Dorsolateral prefrontal cortex (tissue), 122 donors: ENCODE measurements at places on chromosomes 6 and 20. TPM values are rescaled to one million over a fixed set of nuclear protein-coding genes. Genes with fewer than 3 reads are reported as not detected.

The DDX43 gene
- total RNA-seq: 0.19 TPM

The MUCL3 gene
- not detected for total RNA-seq

The GPSM3 gene
- total RNA-seq: 7.8 TPM

DNA sequence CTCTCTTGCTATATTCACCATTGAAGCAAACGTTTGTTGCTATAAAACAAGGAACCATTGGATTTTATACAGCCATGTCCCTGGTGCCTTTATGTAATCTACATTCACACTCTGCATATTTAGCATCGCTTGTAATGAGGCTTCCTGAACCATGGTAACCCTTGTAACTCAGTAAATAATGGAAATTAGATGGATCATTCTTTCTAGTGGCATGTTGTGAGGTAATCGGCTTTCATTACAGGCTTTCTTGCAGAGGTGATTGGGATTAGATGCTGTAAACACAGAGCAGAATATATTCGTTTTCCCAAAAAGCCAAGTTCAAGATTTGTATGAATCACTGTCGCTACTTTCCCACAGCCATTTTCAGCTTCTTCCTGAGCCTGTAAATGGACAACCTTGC is 36.1 kb downstream of the SMPDL3A start:
- no peak for DNase-seq

DNA sequence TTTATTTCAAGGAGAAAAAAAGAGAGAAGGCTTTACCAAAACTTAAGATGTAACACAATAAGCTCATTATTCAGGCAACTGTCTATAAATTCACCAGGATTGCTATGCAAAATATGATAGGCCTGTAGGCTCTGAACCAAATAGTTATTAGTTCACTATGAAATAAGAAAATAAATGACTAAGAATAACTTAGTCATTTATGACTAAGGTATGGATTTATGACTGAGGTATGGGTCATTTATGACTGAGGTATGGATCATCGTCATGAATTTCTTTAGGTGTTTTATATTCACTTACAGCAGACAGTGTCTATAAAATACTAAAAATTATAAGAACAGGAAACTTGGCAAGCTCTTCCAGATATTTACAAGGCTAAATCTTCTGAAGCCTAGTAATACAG is 52.1 kb upstream of the SNX9 start:
- no peak for DNase-seq

- no peak for DNase-seq
Observed at GRCh38 chr6:16582446-16583143, 178.7 kb downstream of the ATXN1 start.

DNA sequence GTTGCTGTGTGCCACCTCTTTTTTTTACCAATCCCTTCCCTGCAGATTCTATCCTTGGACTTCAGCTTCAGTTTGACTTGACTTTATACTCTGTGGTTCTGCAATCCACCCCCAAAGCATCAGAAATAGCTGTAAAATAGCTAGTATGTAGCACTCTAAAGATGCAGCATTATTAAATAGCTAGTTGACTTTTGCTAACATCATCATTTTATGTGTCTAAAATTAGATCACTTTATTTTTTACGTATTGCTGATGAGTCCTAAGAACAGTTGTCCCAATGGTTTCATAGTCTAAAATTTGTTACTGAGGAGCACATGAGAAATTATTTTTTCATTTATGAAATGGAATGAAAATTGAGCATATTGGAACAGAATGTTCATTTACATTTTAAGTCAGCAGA is 138.2 kb downstream of the NKAIN2 start:
- DNase-seq: no peak

GRCh38 chr6:112690497-112691202 is 343.5 kb downstream of the RFPL4B start:
- no peak for DNase-seq

GRCh38 chr6:133595111-133595761 is 293.7 kb upstream of the TCF21 start:
- DNase-seq: no peak

DNA sequence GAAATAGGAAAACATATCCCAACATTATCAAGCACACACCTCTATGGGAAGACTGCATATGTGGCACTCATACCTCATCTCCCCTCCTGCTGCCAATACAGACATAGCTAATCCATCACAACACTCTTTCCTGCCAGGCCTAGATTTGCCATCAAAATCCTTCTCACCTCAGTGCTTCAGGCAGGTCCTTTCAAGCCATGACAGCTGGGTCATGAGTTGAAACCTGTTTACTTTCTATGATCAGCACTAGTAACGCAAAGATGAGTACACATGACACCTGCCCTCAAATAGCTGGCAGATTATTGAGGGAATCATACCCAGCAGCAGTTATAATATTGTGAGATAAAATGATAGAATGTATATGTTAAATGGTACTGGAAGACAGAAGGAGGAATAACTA is 183.1 kb downstream of the AIG1 start:
- no peak for DNase-seq

DNA sequence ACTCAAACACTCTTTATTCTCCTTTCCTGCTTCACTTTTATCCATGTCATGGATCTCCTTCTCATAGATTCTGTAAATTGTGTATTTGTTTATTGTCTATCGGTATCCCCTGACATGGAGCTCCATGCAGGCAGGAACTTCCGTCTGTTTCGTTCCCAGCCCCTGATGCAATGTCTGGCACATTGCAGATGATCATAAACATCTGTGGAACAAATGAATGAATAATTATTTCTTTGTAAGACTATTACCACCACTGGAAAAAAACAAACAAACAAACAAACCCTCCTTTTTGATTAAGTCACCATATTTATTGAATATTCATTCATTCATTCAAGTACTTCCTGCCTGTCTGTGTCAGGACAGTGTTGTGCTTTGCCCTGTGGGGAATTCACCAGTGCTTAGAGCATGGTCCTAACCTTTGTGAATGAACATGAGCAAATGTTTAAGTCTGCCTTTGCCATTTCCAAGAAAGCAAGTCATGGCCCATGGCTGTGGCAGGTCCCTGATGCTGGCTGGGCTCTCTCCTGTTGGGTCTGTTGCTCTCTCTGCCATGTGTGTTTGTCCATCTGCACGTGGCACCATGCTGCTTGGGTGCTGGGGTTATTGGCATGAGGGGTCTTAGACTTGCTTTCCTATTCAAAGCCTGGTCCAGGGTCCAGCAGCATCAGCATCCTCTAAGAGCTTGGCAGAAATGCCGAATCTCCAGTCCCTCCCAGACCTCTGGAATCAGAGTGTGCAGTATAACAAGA is 47.5 kb upstream of the NAA20 start:
- no peak for DNase-seq

DNA sequence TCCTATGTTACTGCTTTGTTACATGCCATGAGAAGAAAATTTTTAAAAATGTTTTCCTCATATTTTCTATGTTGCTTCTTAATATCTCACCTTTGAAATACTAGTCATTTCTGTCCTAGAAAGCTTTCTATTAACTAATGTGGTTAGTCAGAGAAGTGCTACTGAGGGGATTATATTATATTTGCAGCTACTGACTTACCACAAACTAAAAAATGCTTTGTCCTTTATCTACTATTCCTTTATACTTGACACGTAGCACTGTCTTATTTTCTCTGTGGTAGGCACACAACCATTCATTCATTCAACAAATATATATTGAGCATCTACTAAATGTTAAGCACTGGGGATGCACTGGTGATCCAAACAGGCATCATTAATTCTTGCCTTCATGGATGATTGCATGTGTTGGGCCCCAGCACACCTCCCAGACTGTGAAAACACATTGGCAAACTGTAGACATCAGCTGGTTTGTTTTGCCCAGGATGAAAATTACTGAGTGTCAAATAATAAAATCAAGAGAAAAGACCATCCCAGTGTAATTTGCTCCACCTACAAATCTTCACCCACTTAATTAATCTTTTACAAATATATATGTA is 10.7 kb upstream of the MLIP start:
- no peak for DNase-seq

DNA sequence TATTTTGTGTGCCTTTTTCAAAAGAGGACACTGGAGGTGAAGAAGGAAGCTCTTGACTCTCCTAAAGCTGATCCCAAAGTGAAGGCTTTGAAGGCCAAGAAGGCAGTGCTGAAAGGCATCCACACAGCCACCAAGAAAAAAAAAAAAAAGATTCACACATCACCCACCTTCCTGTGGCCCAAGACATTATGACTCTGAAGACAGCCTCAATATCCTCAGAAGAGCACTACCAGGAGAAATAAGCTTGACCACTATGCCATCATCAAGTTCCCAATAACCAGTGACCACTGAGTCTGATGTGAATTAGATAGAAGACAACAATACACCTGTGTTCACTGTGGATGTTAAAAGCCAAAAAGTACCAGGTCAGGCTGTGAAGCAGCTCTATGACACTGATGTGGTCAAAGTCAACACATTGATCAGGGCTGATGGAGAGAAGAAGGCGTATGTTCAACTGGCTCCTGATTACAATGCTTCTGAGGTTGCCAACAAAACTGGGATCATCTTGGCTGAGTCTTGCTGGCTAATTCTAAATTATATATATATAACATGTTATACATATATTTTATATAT is 59.4 kb downstream of the PLCG1 start:
- no peak for DNase-seq

DNA sequence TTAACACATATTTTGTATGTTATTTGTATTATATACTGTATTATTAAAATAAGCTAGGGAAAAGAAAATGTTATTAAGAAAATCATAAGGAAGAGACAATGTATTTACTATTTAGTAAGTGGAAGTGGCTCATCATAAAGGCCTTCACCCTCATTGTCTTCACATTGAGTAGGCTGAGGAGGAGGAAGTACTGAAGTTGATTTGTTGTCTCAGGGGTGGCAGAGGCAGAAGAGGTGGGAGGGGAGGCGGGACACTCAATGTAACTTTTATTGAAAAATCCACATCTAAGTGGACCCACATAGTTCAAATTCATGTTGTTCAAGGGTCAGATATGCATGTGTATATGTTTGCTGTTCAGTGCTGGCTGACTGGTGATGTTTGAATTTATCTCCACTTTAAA is 210.2 kb upstream of the CITED2 start:
- DNase-seq: no peak

DNA sequence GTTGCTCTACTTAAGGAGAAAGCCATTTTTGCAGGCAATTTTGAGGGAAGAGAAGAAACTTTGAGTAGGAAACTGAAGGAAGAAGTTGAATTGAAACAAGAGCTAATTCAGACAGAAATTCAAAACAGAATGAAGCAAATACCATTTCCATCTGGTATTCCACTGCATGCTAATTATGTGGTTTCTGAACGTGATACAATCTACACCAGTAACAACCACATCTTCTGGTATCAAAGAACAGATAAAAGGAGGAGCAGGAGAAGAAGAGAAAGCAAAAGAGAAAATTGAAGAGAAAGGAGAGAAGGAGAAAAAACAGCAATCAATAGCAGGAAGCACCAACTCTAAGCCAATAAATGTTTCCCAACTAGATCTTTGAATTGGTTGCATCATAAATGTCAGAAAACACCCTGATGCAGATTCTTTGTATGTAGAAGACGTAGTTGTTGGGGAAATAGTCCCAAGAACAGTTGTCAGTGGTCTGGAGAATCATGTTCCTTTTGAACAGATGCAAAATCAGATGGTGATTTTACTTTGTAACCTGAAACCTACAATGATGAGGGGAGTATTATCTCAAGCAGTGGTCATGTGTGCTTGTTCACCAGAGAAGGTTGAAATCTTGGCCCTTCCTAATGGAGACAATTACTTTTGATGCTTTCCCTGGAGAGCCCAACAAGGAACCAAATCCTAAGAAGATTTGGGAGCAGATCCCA is 132.4 kb downstream of the MACROD2 start:
- DNase-seq: no peak

DNA sequence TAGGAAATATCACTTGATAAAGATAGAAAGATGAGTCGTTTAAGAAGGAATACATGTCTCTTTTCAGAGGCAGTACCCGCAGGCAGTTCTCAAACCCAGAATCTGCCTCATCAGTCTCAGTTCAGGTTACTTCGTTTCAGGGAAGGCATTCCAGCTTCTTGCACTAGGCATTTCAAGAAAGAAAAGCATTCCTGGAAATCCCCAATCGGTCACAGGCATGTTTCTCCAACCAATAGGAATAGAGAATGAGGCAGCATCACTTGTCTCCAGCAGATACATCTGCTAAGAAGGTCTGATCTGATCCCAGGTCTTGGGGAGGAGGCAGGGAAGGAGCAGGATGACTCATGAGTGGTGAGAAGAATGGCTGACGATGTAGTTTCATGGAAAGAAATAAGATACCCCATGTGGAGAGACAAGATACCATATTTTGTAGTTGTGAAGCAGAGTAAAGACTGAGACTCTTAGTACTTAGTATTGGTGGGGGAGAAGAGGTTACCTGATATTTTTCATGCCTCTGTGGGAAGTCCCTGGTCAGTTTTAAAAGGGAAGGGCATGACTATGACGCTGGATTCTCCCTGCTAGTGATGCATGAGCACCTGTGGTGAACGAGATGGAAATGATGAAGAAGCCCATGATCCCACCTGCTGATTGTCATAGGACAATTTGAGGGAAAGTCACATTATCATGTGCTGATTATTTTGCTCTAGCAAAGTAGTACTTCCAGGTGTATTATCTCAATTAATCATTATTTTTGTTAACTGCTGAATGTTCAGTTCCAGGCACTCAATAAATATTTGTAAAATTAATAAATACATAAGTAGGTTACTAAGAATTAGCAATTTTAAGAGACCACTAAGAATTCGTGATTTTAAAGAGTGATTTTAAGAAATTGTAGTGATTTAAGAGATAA is 20.3 kb upstream of the HLA-DRB1 start:
- DNase-seq: no peak

GRCh38 chr6:124069230-124069950 is 265.7 kb downstream of the NKAIN2 start:
- DNase-seq: no peak

GRCh38 chr6:77502981-77503380 is 39.7 kb upstream of the HTR1B start:
- no peak for DNase-seq

DNA sequence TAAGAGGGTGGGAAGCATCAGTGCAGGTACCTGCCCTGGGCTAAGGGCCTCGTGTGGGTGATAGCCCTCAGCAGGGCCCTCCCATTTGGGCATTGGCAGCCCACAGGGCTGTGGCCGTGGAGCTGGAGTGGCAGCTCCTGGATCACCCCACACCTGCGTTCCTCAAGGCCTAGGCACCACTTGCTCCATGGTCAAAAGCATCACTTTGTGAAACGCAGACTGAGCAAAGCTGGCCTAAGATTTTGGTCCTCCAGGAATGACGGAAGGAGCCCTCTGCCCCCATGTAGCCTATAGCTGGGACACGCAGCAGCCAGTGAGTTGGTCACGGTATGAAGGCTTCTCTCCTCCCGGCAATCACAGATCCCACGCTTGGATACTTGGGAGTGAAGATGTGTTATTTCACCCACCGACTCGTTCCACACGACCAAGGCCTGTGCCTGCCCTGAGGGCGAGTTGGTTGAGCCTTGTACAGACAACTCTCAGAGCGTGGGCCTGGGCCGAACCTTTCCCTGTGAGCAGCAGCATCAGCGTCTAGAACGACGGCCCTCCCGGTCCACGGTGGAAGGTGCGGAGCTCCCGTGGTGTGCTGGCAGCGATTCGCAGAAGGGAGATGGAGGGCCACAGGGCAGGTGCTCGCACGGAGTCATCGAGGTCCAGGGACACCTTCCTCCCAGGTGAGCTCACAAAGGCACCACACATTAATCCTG is 39.7 kb downstream of the THBS2 start:
- DNase-seq: no peak

- DNase-seq: no peak
Observed at GRCh38 chr6:129419324-129419723, 290.7 kb downstream of the ARHGAP18 start.

- DNase-seq: no peak
Observed at GRCh38 chr6:142551274-142551811, 249.5 kb downstream of the ADGRG6 start.
